ENCODE measurements at places on chromosomes 4 and X.

- DNase-seq = no peak
These were observed 146.8 kb upstream of the NDST4 start for GRCh38 chr4:115260195-115260594.

DNA sequence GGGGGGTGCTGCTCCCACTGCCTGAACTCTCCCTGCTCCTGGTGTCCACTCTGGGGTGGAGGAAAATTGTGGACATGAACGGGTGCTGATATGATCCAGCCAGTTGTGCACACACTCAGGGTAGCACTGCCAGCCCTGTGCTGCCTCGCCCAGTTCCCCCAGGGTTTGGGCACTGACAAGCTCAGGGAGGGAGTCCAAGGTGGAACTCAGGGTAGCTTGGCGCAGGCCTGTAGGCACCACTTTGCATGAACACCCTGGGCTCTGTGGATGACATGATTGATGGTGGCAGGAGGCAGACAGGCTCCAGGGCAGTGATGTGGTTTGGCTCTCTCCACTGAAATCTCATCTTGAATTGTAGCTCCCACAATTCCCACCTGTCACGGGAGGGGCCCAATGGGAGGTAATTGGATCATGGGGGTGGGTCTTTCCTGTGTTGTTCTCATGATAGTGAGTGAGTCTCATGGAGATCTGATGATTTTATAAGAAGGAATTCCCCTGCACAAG, 572.0 kb upstream of the PABPC4L start:
- DNase-seq = no peak

DNA sequence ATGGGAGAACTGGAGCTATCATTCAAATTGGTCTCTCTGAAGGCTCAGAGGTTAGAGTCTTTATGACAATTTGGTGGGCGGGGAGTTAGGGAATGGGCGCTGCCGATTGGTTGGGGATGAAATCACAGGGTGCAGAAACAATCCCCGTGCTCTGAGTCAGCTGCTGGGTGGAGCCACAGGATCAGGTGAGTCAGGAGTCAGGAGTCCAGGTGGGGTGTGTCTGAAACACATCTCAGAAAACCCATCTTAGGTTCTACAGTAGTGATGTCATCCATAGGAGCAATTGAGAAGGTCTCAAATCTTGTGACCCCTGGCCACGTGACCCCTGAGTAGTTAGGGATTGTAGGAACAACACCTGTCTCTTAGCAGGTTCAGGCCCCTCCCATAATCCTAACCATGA, 41.6 kb upstream of the TLR3 start:
- no peak for DNase-seq

GRCh38 chr4:81599742-81600380, 128.2 kb upstream of the RASGEF1B start:
- no peak for DNase-seq

- DNase-seq = no peak
These were observed 626 bp downstream of the YTHDC1 start for GRCh38 chr4:68349279-68349648.

- DNase-seq = peak; percentile 64
These were observed 1467.4 kb downstream of the C4orf33 start for GRCh38 chr4:130563185-130563888.

- DNase-seq = no peak
These were observed 827.7 kb downstream of the FSTL5 start for GRCh38 chr4:161336016-161336530.

DNA sequence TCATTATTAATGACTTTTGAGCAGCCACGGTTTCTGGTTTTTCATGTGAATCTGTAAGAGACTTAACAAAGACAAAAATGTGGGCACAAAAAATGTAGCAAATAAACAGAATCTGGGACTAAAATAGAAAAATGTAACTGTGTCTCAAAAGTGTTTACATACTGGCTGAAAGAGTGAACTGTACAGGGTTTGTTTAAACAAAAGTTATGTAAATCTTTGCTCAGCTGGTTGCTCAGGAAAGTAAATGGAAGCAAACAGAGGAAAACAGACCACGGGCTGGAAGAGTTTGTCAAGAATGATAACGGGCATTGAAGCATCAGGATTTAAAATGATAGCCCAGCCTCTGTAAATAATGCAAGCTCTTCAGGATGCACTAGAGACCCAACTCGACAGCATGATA, 921.8 kb upstream of the FTHL17 start:
- DNase-seq = no peak
